Thoracic aorta endothelial cell (primary cell): ENCODE measurements at places on chromosomes 2 and 18. TPM values are rescaled to one million over a fixed set of nuclear protein-coding genes. Genes with fewer than 3 reads are reported as not detected.

Gene CGREF1
- 1.3 and 3.0 TPM in 2 replicates for total RNA-seq

Gene AOX1
- 6.9 and 8.6 TPM in 2 replicates for total RNA-seq

Gene COLEC11
- not detected in 2 replicates for total RNA-seq

Gene DNAJB2
- total RNA-seq: 13.7 and 15.4 TPM in 2 replicates

Gene B3GNT7
- total RNA-seq: 0.13 and 0.50 TPM in 2 replicates

Gene SMAD4
- 120 and 146 TPM in 2 replicates for total RNA-seq

Gene COLEC12
- 10.1 and 30.2 TPM in 2 replicates for total RNA-seq

Gene G6PC2
- total RNA-seq: not detected in 2 replicates

Gene SERPINB13
- 0.13 TPM in 1 of 2 replicates, not detected in the other for total RNA-seq

Gene ANKRD23
- total RNA-seq: 1.5 and 1.7 TPM in 2 replicates

Gene WNT6
- total RNA-seq: not detected in 2 replicates

Gene DIS3L2
- 32.3 and 36.1 TPM in 2 replicates for total RNA-seq

Gene FBXO15
- 0.53 TPM in 1 of 2 replicates, not detected in the other for total RNA-seq

Gene LYG2
- total RNA-seq: not detected in 2 replicates

Gene GORASP2
- 70.1 and 75.8 TPM in 2 replicates for total RNA-seq

Gene ATF2
- 92.8 and 95.3 TPM in 2 replicates for total RNA-seq

Gene CXCR2
- total RNA-seq: not detected in 2 replicates

Gene ALPP
- total RNA-seq: not detected in 2 replicates

Gene CKAP2L
- 21.8 and 25.3 TPM in 2 replicates for total RNA-seq

Gene FAM237A
- not detected in 2 replicates for total RNA-seq

Gene CYP26B1
- total RNA-seq: 0.53 and 1.1 TPM in 2 replicates

Gene CTAGE1
- not detected in 2 replicates for total RNA-seq

Gene MPV17
- total RNA-seq: 52.3 and 60.1 TPM in 2 replicates

Gene ST8SIA5
- total RNA-seq: 0.13 and 0.14 TPM in 2 replicates

Gene KCNE4
- under 0.01 TPM in 2 replicates for total RNA-seq

Gene INPP5D
- total RNA-seq: 36.8 and 39.6 TPM in 2 replicates

Gene IL1R2
- total RNA-seq: 0.27 TPM in 1 of 2 replicates, not detected in the other

Gene CRYBA2
- total RNA-seq: not detected in 2 replicates

Gene SLC11A1
- 0.13 TPM in 1 of 2 replicates, not detected in the other for total RNA-seq

Gene CCDC178
- not detected in 2 replicates for total RNA-seq

Gene CHST9
- total RNA-seq: not detected in 2 replicates

Gene SLC38A11
- total RNA-seq: not detected in 2 replicates

Gene RAB31
- 35.8 and 37.9 TPM in 2 replicates for total RNA-seq

Gene KIF5C
- total RNA-seq: under 0.01 and 0.14 TPM in 2 replicates

Gene XPO1
- 344 and 371 TPM in 2 replicates for total RNA-seq

Gene HOXD9
- total RNA-seq: 2.0 TPM in 1 of 2 replicates, not detected in the other

Gene ARHGAP28
- total RNA-seq: 14.1 and 26.6 TPM in 2 replicates

Gene C1GALT1C1L
- 0.50 TPM in 1 of 2 replicates, not detected in the other for total RNA-seq

Gene MBD5
- 35.1 and 36.8 TPM in 2 replicates for total RNA-seq

Gene CNTNAP5
- not detected in 2 replicates for total RNA-seq

Gene LCT
- total RNA-seq: under 0.01 TPM in 2 replicates

Gene CAPN13
- total RNA-seq: not detected in 2 replicates

Gene DNER
- total RNA-seq: 0.07 and 0.13 TPM in 2 replicates

Gene HOXD13
- not detected in 2 replicates for total RNA-seq

Gene DSC3
- under 0.01 and 0.22 TPM in 2 replicates for total RNA-seq

Gene RUFY4
- not detected in 2 replicates for total RNA-seq

Gene CYS1
- 0.07 TPM in 1 of 2 replicates, not detected in the other for total RNA-seq

Gene UGT1A4
- total RNA-seq: not detected in 2 replicates

Gene PLEK
- 0.13 and 0.22 TPM in 2 replicates for total RNA-seq

Gene SP5
- not detected in 2 replicates for total RNA-seq

Gene GAL3ST2
- total RNA-seq: not detected in 2 replicates

Gene DSG1
- not detected in 2 replicates for total RNA-seq

Gene LRATD1
- 0.13 and 0.79 TPM in 2 replicates for total RNA-seq

Gene SLC1A4
- 5.1 and 16.2 TPM in 2 replicates for total RNA-seq
